ENCODE measurements at places on chromosomes 3 and 15.
A peak's percentile ranks its signal among the peaks of the same experiment; 100 is the strongest.

GRCh38 chr3:153626158-153626557 lies 464.1 kb downstream of the RAP2B start:
- ATAC-seq: peak; percentile 53

GRCh38 chr3:10189557-10190354 lies 25.0 kb downstream of the IRAK2 start:
- ATAC-seq: peak; percentile 30

DNA sequence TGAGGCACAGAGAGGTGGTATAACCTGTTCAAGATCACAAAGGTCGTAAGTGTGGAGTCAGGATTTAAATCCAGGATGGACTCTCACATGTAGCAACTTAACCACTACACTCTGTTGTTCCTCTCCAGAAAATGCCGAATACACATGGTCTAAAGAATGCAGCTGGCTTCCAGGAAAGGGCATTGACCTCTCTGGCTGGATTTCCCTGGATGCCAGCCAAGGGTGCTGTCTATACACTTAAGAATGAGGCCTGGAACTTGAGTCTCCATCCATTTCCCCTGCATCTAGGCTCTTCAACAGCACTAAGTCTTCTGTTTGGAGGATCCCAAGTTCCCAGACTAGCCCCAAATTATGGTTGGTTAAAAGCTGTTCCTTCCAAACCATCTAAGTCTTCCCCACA lies 60.5 kb downstream of the CERS3 start:
- no peak for ATAC-seq

- no peak for ATAC-seq
These were observed 43.6 kb downstream of the DNAH12 start for GRCh38 chr3:57500506-57500905.

DNA sequence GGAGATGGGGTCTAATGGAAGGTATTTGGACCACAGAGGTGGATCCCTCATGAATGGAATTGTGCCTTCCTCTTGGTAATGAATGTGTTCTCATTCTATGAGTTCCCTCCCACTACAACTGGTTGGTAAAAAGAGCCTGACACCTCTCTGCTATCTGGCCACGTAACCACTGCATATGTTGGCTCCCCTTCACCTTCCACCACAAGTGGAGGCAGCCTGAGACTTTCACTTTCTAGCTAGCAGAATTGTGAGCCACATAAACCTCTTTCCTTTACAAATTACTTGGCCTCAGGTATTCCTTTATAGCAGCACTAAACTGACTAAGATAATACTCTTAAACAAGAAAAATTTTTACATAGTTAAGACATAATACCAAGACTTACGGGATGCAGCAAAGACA lies 155.3 kb downstream of the NR1I2 start:
- peak; percentile 96 for ATAC-seq

DNA sequence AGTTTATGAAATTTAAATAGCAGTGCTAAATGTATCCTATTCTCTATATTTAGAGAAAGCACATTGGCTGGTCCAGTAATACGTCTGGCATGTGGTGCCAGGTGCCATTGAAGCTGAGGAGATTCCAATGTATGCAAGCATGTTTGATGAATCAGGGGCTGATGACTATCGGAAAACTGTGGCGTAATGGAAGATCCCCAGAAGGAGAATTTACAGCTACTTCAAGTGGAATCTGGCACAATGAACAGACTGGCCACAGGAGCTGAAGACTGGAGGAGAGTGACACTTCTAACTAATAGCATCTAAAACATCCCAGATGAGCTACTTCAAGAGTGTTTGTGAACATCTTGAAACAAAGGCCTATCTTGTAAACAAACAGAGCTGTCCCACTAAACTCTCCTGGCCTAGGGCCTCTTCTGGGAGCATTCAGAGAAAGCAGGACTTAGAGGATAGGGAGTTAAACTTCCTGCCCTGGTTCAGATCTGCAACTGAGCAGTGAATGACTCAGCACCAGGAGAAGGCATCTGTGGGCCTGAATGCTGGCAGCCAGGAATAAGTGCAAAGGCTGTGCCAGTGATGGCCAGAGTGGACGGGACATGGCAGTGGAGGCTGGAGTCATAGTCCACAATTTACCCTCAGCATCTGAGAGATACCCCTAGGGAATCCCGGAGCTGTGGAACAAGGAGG lies 15.2 kb upstream of the ACTC1 start:
- ATAC-seq: no peak

GRCh38 chr15:27248251-27248650 lies 277.3 kb downstream of the GABRG3 start:
- no peak for ATAC-seq

DNA sequence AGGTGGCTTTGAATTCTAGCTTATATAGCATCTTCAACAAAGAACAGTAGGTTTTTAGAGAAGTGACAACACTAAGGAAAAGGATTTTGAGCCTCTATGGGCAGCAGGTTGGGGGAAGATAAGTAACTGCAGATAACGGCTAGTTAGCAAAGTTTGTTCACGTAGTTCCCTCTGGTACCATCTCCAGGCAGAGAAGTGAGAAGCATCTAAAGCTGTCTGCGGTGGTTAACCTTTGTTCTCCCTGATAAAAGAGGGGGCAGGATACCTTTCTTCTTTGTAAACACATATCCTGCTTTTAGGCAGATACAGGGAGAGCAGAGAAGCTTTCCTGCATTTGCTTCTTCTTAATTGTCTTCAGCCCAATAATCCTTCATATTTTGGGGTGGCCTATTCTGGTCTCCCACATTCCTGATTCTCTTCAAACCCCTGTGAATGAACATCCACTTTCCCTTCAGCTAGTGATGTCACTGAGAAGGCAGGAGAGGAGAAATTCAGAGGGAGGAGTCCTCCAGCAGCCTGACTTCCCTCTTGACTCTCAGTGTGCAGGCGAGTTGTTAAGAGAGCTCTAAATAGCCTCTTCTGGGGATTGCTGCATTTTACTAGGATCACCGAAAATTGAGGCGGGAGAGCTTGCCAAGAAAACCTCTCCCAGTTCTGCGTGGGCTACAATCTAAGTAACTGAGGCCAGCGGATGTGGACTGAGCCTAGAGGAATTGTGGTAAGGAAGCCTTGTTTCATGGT lies 393.7 kb upstream of the C2CD4B start:
- no peak for ATAC-seq

GRCh38 chr15:73687351-73687750 lies 3.2 kb downstream of the CD276 start:
- ATAC-seq: no peak

DNA sequence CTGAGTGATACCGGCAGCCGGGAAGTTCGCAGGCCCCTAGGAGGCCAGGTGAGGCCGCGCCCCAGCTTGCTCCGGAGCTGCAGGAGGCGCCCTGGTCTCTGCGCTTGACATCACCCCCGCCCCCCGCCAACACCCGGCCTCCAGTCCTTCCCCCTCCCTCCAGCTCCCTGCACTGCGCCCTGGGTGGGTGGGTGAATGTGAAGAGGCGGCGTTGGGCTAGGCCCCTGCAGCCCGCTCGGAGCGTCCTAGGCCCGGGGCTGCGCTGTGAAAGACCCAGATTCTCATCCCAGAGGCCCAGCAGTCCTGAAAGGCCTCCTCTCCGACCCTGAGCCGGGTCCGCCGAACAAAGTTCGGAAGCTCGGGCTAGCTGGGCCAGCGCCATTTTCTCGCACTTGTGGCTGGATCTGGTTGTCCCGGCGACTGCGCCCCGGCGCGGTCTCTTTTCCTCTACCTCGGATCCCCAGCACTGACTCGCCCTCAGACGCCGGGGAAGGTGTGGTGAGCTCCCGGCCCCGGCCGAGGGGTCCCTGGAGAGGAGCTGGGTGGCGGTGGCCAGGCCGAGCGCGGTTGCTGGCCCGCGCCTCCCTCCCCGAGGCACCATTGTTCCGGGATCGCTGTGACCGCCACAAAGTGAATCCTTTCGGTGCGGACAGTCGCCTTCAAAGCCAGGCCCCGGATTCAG lies 12.9 kb downstream of the ZIC4 start:
- ATAC-seq: no peak

- ATAC-seq: no peak
These were observed 843.9 kb upstream of the DPPA4 start for GRCh38 chr3:110181226-110181625.

DNA sequence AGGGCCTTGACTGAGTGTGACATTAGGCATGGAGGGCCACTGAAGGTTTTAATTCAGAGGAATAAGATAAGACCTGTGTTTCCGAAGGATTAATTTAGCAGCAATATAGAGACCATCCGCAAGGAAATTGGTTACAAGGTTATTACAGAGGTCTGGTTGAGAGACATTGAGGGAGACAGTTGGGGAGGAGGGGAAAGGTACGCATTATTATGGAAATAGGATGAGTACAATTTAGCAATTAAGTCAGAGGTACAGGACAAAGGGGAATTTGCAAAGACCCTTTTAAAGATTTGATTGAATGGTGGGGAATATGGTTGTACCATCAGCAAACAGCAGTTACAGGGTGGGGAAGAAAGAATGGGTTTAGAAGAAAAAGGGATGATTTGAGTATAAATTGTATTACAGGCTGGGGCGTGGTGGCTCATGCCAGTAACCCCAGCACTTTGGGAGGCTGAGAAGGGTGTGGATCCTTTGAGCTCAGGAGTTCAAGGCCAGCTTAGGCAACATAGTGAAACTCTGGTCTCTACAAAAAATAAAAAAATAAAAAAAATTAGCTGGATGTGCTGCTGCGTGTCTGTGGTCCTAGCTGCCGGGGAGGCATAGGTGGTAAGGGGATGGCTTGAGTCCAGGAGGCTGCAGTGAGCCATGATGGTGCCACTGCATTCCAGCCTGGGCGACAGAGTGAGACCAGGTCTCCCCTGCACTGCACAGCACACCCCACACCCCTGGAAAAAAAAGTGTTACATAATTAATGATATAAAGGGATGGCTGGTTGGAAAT lies 11.3 kb downstream of the ARL8B start:
- ATAC-seq: no peak

DNA sequence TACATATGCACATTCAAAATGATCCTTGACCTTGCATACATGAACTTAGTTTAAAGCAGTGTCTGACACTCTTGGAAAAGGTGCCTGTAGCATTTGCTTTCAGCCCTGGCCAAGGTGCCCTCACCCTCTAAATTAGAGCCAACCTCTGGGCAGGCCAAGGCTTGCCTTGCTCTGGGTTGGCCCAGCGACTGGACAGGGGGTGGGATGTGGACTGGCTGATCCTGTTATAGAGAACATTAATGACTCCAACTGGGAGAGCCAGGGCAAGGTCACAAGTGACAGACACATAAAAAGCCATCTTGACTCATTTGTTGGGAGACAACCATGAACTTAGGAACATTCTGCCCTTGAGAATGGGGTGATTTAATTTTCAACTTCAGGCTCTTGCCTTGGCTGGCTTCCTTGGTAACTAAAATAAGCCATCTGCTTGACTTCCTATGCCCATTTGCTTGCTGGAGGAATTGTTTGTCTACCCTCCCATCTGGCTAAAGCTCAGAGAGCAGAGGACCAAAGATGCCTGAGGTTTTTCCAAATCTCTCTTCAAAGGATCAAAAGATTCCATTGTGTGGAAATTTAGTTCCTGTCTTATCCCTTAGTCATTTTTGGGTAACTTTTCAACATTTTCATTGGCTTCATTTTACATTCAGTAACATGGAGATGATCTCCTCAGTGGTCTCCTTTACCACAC lies 403.7 kb downstream of the SOX2 start:
- no peak for ATAC-seq
